Muscle of leg (tissue), 16 donors: ENCODE measurements at places on chromosomes 3 and 15. TPM values are rescaled to one million over a fixed set of nuclear protein-coding genes. Genes with fewer than 3 reads are reported as not detected.

C3orf85 gene
- not detected for polyA plus RNA-seq

FGF7 gene
- 35.9 TPM for polyA plus RNA-seq

SEMA7A gene
- 5.3 TPM for polyA plus RNA-seq

SH2D7 gene
- 0.14 TPM for polyA plus RNA-seq

FGD5 gene
- polyA plus RNA-seq, result 19.5 TPM

ATP13A4 gene
- 0.82 TPM for polyA plus RNA-seq

SPSB4 gene
- 27.1 TPM for polyA plus RNA-seq

RBMS3 gene
- polyA plus RNA-seq, result 25.9 TPM
